RCC 7860 (cell line): ENCODE measurements at places on chromosomes 16 and 17.

- no peak for DNase-seq
Measured at GRCh38 chr16:73199214-73199613, 151.3 kb upstream of the ZFHX3 start.

DNA sequence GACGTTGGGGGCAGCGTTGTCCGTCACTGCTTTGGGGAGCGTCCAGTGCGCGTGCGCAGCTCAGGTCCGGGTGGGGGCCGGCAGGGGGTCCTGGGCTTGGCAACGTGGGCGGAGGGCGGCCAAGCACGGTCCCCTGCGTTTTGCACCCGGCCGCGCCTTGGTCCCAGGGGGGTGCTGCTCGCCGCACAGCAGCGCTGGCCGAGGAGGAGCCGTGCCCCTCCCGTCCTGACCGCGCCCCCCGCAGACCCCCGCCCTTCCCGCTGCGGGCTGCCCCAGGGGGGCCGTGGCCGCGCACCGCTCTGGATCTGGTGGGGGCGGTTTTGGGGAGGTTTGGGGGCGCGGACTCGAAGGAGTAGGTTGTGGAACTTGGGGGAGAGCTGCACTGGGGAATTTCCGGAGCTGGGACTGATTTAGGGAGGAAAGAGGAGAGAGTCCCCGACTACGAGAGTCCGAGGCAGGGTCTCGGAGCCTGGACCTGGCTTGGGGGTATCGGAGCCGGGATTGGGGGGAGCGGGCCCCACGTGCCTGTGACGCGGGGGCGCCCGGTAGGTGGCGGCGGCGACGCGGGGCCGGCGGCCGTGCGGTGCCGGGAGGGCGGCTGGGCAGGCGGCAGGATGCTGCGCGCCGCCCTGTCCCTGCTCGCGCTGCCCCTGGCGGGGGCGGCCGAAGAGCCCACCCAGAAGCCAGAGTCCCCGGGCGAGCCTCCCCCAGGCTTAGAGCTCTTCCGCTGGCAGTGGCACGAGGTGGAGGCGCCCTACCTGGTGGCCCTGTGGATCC is at the start of gene SLC9A5:
Gene SLC9A5 (plus strand): TSS at position 579 of the 777 bp plus-strand sequence. CDS start 36 bp downstream, at position 615.
- no peak for DNase-seq

DNA sequence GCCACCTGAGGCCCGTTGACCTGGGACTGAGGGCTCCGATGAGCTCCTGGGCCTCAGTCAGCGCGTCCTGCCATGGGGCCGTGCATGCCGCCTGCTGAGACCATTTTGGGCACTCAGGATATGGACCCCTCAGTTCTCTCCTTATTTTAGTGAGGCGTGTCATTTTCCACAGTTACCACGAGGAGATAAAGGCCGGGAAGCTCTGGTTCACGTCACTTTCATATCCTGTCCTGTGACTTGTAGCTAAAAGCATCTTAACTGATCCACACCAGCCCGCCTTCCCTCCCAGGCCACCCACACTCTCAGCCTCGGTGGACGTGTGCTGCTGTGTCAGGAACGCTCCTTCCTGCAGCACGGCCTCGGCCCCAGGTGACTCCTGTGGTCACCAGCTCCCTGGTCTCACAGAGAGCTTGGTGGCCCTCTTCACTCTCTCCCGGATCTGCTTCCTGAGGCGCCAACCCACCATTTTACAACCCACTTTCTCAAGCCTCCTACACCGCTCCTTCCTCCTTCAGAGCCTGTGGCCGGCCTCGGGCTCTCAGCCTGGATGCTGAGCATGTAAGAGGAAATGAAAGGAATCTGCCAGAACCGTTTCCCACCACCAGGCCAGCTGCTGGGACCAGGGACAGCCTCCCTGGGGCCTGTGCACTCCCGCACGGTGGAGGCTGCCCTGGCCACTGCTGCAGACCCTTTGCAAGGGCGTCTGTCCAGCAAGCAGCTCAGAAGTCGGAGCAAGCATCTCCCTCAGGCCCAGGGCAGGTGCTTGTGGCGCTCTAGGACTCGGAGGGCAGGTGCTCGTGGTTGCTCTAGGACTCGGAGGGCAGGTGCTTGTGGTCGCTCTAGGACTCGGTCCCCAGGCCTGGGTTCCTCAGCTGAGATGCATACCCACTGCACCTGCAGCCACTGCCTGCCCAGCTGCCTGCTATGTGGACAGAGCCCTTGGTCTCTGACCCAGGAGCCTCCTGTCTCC is 23.9 kb upstream of the FASN start:
- no peak for DNase-seq

DNA sequence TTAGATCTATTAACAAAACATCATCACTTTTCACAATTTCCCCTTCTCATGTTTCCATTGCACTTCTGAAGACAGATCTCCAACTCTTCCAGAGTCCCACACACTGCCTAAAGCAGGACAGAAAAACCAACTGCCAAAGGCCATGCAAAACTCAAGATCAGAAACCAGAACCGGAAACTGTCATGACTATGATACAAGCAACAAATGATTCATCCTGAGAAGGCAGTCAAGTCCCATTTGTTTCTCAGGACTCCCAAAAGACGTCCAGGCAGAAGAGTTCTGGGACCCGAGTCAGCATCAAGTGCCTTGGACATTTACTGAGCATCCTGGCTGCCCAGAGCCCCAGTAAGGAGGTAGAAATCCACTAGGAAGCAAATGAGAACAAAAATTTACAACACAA is 38.8 kb downstream of the ERN1 start:
- DNase-seq = no peak

DNA sequence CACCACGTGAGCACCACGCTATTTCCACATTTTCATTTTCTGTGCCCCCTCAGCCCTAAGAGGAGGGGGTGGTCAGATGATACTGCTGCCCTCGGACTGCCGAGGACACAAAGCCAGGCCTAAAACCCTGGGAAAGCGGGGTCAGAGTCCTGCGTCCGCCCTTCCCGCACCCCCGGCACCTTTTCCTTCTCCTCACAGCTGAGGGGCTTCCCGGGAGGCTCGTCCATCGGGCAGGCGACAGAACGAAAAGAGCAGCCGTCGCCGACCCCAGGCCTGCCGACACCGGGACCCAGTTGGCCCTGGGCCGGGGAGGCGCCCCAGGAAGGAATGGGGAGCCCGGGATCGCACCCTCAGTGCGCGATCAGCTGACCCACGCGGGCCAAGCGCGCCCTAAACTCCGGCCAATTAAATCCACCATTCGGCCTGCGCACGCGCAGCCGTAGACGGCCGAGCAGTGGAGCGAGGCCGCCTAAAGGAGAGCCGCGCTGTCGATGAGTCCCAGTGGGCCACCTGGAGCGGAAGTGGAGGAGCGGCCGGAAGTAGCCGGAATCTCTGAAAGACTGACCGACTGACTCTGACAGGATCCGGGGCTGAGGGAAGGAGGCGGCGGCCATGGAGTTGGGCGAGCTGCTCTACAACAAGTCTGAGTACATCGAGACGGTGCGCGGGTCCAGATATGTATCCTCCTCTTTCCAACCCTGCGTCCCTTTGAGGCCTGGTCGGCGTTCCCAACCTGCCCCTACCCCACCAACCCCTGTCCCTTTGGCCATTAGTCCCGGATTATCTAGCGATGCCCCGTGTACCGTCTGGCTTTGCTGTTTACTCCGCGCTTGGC is at the start of the genes DCTN5 and PALB2:
Gene DCTN5 (plus strand): TSS at position 536 of the 835 bp plus-strand sequence. CDS start 77 bp downstream, at position 613.
Gene PALB2 (minus strand): TSS at position 380 of the 835 bp plus-strand sequence. CDS start 153 bp downstream, at position 227.
- DNase-seq = peak; percentile 87

GRCh38 chr16:50381679-50382440 is 13.1 kb upstream of the BRD7 start:
- no peak for DNase-seq

DNA sequence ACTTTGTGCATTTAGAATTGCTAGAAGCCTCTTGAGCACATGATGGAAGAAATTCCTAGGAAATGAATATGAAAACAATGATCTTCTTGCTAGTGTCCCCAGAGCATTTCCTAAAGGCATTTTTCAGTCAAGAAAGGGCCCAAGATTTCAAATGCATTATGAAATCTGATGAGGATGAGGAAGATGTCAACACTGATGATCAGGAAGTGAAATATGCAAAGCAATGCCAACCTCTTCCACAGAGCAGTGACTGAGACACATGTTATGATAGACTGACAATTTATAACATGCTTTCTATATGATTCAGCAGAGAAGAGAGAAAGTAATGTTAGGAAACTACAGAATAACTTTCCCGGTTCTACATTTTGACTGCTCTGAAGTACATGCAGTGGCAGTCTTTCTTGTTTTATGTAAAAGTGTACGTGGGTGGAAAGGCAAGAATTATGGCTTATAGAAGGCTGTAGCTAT is 859.1 kb upstream of the GOT2 start:
- peak; percentile 13 for DNase-seq

DNA sequence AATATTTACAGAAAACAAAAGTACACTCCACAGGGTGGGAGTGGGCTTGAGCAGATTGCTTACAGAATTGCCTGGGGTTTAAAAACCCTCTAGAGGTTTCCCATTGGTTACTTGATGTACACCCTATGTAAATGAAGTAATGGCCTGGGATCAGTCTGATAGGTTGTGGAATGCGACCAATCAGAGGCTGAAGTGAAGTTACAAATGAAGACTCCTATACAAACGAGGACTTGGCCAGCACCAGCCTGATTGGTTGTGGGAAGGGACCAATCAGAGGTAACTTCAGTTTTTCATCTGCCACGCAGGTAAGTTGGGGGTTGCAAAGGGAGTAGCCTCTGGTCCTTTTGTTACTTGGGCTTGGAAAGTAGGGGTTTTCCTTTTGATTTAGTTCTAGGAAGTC is 8.8 kb downstream of the EEF2K start:
- DNase-seq = no peak

- DNase-seq = no peak
Measured at GRCh38 chr17:9195961-9196670, 174.8 kb downstream of the NTN1 start.
